ENCODE measurements at places on chromosomes 1 and 21. TPM values are rescaled to one million over a fixed set of nuclear protein-coding genes. Genes with fewer than 3 reads are reported as not detected.

Gene FLG
- not detected for total RNA-seq

Gene JTB
- total RNA-seq: 314 TPM

DNA sequence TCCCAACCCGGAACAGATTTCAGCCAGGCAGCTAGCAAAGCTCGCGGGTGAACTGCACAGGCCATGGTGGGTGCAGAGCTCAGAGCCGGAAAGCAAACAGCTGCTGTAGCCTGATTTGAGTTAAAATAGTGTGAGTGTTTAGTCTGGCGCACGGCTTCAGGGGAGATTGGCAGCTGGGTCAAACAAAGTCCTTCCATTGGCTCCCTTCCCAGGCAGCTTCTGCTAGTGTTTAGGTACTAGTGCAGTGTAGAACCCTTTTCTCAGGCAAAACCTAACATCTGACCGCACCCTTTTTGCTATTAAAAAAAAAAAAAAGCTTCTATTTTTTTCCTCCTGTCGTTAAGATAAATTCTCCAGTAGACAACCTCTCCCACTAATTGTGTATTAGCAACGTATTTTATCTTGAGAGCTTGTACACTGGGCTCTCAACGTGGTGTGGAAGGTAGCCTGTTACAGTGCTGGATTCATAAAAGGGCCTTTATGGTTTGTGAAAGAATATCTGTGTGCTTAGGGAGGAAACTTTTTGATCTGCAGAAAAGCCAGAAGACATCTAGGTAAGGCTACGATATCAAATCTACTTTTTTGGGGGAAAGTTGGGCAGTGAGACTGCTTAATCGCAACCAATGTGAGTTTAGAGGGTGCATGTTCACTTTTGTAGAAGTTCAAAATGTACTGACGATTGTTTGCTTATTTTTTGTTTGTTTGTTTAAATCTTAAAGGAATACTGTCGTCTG, 689.6 kb downstream of the USP25 start:
- DNase-seq: no peak

GRCh38 chr1:69567652-69568420, at the start of gene LRRC7:
LRRC7 (plus strand) TSS chr1:69567922; CDS start chr1:69568640, 718 bp downstream.
- DNase-seq: no peak

GRCh38 chr1:72150508-72150907, 131.8 kb downstream of the NEGR1 start:
- no peak for DNase-seq
